ENCODE measurements at places on chromosomes 16 and 17.

DNA sequence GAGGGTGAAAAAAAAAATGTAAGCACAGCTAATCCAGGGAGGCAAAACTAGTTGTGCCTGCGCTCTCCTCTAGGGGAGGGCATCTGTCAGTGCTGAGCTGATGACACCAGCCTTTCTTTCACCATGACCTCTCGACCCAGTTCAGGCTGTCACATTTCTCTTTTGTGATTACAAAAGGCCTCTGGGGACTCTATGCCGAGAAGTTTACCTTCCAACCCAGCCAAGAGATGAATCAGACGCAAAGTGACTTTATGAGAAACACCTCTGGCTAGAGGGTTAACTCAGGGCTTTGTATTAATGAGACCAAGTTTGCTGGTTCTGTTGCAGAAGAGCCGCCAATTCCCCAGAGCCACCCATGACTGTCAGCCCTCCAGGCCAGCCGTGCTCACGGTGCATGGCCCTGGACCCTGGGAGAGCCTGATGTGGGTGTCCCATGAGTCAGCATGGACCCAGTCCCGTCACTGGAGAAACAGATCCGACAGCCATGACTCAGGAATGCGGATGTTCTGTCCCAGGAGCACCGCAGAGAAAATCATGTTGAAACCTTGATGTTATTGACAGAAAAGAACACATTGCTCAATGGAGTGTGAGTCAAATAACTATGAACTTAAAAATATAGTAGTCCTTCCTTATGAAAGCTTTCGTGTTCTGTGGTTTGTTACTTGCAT lies 437.2 kb downstream of the HS3ST3B1 start:
- DNase-seq, result no peak

DNA sequence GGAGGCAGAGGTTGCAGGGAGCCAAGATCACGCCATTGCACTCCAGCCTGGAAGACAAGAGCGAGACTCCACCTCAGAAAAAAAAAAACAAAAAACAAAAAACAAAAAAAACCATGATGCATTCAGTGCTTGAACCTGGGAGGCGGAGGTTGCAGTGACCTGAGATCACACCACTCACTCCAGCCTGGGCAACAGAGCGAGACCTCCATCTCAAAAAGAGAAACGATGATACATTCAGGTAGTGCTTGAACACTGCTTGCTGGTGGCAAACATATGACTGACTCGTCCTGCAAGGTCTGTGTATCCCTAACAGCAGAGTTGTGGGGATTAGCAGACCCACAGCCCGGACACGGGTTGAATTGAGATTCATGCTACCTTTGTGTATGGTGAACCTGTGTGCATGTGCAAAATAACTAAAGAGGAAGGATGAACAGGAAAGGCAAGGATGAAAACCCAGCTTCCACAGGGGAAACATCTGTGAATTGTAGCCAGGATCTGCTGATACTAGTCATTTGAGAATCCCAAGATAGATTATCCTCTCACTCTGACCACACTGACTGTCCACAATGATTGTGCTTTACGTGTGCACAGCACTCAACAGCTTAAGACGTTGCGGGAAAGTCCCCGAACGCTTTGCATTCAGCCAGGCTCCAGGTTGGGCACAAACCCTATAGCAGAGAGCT lies 52.4 kb upstream of the MRPS23 start:
- no peak for DNase-seq

DNA sequence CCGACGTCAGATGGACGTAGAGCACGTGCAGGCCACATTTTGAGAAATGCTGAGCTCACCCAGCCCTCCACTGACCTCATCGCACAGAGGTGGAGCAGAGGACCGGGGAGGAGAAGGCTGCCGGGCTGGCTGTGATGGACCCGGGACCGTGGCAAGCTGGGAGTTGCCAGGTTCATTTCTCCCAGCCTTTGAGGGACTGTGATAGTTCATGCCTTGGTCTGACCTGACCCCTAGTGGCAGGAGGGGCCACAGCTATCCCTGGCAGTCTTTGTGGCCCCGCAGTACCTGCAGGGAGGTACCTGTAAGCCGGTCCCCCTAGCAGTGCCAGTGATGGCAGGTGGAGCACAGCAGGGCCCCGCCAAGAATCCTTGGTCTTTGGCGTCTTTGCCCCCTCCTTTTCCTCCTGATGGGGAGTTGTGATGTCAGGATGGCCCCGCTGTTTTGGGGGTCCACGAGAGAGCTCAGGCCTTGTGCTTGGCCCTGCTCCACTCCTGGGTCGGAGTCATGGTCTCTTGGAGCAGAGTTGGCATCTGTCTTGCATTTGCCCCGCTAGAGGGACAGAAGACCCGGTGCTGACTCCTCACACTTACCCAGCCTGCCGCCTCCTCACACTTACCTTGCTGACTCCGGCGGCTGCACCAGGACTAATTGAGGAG lies 50.4 kb downstream of the OR1D5 start:
- DNase-seq, result peak; percentile 11

GRCh38 chr17:17675925-17676534 lies 5.2 kb upstream of the RAI1 start:
- no peak for DNase-seq

DNA sequence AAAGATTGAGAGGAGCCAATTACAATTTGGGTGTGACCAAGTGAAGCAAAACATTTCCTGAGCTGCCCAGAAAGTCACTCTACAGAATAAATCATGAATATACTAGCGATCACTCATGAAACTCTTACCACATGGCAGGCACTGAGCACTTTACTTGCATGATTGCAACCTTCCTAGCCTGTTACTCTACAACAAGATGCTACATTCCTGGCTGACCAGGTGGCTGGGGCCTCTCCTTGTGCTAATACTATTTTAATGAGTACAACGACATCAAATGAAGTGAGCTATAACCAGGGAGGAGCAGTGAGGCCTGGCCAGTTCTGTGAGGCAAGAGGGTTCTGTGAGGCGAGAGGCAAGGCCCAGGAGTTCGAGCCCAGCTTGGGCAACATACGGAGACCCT lies 75.2 kb downstream of the CPPED1 start:
- no peak for DNase-seq

GRCh38 chr17:46771561-46772474 lies 46.7 kb downstream of the WNT3 start:
- no peak for DNase-seq

DNA sequence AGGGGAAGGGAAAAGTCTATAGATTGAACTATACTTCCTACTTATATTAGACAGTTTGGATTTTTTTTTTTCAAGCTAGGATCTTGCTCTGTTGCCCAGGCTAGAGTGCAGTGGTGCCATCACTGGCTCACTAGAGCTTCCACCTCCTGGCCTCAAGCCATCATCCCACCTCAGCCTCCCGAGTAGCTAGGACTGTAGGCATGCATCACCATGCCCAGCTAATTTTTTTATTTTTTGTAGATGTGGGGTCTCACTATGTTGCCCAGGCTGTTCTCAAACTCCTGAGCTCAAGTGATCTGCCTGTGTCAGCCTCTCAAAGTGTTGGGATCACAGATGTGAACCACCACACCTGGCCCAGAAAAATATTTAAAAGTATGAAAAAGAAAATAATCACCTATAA lies 121.0 kb upstream of the HAS3 start:
- DNase-seq, result no peak

DNA sequence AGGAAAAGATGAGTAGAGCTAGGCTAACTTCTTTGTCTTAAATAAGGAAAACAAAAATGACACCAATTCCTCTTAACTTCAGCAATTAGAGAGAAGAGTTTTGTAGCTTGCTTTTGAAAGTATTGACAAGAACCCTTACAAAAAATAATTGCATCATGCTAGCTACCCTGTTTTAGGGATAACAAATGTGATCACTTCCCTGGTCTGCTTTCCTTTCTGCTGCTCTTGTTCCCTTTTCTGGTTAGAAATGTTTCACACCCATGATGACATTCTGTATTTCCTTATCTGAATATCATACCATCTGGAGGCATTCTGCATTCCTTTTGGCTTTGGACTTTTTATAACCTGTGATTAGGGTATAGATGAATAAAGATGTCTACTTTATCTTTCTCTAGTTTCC lies 9.9 kb upstream of the SMIM36 start:
- DNase-seq, result no peak

DNA sequence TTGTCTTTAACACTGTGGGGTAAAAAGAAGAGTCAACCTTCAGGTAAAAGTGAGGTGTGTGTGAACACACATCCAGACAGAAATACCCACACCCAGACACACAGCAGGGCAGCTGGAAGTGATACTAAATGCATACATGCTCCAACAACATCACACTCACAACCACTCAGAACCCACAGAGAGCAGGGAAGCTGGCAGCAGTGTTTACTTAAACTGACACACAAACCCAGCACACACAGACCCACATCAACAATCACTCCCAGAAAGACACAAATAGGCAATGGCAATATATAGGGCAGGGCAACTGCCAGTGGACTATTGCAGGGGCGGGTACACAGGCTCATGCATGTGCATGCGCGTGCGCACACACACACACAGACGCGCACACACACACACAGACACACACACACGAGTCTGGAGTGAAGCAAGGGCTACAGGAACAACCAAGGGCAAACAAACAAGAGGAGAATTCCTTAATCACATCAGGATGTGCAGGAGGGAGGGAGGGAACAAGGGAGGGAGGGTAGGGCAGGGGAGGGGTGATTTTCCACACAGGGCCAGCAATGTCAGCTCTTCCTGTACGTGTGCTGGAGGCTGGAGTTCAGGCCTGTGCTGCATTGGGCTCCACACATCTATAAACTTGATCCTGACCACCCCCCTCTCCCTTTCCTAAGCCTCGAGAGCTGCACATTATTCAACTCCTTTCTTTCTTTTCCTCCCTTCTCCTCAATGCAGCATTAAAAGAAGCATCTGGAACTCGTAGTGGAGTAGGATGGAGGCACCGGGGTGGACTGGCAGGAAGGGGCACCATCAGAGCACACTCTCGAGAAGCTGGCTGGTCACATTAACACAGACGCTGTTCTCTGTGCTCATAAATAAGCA lies 30.1 kb downstream of the HIC1 start:
- no peak for DNase-seq

DNA sequence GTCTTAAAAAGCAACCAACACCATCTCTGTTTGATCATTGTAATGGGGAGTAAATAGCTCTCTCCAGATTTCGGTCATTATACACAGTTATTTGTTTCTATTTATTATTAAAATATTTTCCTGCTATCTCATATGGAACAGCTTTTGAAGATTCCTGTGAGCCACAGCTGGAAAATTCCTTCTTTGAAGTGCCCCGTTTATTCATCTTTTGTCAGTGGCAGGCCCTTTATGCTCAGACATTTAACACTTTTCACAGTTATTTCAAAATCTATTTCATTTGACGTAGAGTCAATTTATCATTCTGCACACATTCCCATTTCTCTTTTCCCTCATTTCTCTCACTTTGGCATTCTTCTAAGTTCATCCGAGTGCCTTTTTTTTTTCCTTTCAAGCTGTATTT lies 245.9 kb upstream of the ELAC2 start:
- DNase-seq, result no peak

GRCh38 chr16:58010886-58011285 lies 9.7 kb downstream of the USB1 start:
- DNase-seq, result no peak

GRCh38 chr17:14494161-14494560 lies 193.3 kb downstream of the HS3ST3B1 start:
- DNase-seq, result no peak

DNA sequence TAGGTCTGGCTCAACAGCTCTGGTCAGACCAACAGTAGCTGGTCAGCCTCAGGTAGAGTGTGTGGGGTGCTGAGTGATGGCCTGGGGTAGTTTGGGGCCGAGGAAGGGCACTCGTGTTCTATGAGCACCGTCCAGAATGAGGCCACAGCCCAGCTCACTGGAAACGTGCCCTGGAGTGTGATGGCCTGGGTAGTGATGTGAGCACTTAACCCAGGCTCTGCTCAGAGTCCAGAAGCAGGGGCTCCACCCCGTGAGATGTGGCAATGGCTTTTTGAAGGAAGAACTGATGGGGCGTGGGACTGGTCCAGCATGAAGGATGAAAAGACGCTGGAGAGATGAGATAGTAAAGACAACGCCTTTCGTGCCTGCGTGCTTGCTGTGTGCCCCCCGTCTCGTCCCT lies 35.3 kb downstream of the NTN1 start:
- no peak for DNase-seq

GRCh38 chr17:39650121-39650579 lies 13.2 kb downstream of the STARD3 start:
- DNase-seq, result no peak

- DNase-seq, result no peak
Observed at GRCh38 chr16:89084411-89084810, 9.2 kb upstream of the ACSF3 start.

DNA sequence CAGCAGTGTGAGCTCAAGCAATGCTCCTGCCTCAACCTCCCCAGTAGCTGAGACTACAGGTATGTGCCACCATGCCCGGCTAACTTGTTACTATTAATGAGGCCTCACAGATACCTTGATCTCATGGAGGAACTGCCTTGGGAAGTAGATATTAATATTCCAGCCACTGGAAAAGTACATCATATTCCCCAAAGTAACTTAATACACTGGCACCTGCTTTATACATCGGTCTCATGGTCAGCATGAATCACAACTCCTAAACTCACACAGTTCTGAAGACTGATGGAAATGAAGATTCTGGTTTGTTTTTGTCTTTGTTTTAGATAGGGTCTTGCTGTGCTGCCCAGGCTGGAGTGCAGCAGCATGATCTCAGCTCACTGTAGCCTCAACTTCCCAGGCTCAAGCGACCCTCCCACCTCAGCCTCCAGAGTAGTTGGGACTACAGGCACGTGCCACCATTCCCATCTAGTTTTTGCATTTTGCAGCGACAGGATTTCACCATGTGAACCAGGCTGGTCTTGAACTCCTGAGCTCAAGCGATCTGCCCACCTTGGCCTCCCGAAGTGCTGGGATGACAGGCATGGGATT lies 28.2 kb downstream of the ADCY9 start:
- no peak for DNase-seq

- peak; percentile 17 for DNase-seq
Observed at GRCh38 chr17:57009737-57010445, 32.0 kb downstream of the SCPEP1 start.

- no peak for DNase-seq
Observed at GRCh38 chr17:32970281-32970680, 21.4 kb upstream of the SPACA3 start.

DNA sequence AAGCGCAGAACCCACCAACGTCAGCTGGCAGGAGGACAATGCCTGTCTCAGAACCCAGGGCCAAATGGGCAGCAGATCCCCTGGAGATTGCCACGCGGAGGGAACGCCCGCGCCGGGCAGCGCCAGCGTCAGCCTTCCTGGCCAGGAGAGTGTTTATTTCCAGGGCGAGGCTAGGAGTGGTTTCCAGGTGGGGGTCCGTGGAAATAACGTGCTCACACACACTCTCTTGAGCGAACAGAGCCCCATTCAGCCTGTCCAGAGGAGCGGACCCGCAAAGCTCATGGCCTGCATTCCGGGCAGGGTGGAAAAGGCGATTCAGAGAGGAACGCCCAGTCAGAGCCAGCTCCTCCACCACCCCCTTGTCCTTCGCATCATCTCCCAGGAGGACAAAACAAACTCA lies 40.3 kb downstream of the SDK2 start:
- DNase-seq, result no peak
